ENCODE measurements at places on chromosomes 1 and 21. TPM values are rescaled to one million over a fixed set of nuclear protein-coding genes. Genes with fewer than 3 reads are reported as not detected.

The ANGPTL1 gene
- total RNA-seq = not detected

The KCNE2 gene
- not detected for total RNA-seq

DNA sequence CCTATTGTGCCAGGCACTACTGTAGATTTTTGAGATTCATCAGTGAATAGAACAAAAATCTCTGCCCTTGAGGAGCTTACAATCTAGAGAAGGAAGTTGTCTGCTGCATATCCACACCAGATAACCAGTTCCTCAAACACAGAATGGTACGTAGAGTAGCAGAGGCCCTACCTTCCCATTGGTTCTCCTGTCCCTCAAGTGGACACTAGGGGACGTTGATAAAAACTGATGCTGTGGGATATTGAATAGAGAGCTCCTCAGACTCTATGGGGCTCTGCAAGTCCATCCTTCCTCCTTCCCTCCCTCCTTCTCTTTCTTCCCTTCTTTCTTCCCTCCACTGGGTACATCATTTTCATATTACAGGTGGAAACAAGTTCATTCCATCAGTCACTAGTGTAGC lies 371.3 kb downstream of the PBX1 start:
- no peak overlapping the region for H3K4me3 ChIP-seq
- no peak for DNase-seq
- no peak overlapping the region for H3K27ac ChIP-seq
- no peaks in the 10 kb centered on the region for H3K27me3 ChIP-seq
- no peaks in the 10 kb centered on the region for H3K4me1 ChIP-seq

- no peak overlapping the region for H3K4me3 ChIP-seq
- H3K27me3 ChIP-seq = no peaks in the 10 kb centered on the region
- no peaks in the 10 kb centered on the region for H3K36me3 ChIP-seq
- H3K27ac ChIP-seq = no peak overlapping the region
- no peaks in the 10 kb centered on the region for H3K4me1 ChIP-seq
- no peak for DNase-seq
Measured at GRCh38 chr1:67735806-67736627, 51.0 kb downstream of the GADD45A start.

- H3K4me3 ChIP-seq = no peak overlapping the region
- H3K27ac ChIP-seq = no peak overlapping the region
- DNase-seq = no peak
- peaks cover 2% of the 10 kb centered on the region for H3K36me3 ChIP-seq
- H3K27me3 ChIP-seq = no peaks in the 10 kb centered on the region
Measured at GRCh38 chr1:38340409-38340808, 293.8 kb upstream of the POU3F1 start.

DNA sequence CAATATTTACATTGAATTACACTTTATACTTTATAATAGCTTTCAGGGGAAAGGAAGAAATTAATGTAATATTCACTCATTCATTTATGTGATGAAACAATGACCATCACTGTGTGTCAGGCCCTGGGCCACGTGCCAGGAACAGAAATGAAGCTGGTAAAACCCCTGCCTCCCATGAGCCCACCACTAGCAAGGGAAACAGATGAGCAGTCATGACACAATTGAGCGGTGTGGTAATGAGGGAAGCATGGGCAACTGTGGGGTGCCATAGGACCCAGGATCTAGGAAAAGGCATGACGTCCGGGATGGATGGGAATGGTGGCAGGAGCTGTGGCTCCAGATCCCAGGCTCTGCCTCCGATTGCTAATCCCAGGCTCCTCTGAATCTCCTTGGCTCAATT lies 17.0 kb upstream of the SLC5A9 start:
- DNase-seq = no peak
- H3K4me3 ChIP-seq = no peak overlapping the region
- H3K36me3 ChIP-seq = no peaks in the 10 kb centered on the region
- no peak overlapping the region for H3K27ac ChIP-seq

DNA sequence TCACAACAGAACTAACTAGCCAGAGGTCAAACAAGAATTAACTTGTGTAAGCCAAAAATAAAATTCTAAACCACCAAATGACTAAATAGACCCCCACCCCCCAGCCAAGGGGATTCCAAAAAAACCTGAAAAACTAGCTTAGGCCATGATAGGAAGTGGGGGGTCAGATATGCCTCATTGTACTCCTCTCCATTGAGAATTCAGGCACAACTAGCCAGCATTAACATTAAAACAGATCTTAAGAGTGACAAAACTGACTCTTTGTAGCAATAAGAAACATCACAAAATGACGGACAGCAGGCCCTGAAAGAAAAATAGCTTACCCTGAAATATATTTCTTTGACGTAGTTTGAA lies 103.0 kb upstream of the ETV3 start:
- no peaks in the 10 kb centered on the region for H3K27me3 ChIP-seq
- no peak overlapping the region for H3K27ac ChIP-seq
- DNase-seq = no peak
- no peaks in the 10 kb centered on the region for H3K36me3 ChIP-seq
- no peaks in the 10 kb centered on the region for H3K4me1 ChIP-seq
